ENCODE measurements at places on chromosomes 2 and 18. TPM values are rescaled to one million over a fixed set of nuclear protein-coding genes. Genes with fewer than 3 reads are reported as not detected.

DNA sequence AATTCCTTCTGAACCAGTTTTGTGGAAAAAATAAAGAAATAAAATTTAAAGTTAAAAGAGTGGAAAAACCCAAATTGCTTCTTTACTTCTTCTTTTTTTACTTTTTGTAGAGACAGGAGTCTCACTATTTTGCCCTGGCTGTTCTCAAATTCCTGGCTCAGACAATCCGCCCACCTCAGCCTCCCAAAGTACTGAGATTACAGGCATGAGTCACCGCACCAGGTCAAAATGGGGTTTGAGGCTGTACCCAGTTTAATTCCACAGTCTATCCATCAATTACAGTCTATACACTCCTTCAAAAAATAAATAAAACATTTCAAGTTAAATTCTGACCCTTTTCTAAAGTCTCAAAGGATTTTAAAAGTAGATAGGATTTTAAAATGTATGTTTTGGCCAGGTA, 120.3 kb downstream of the FAM161A start:
- no peak for DNase-seq

The NFATC1 gene
- polyA plus RNA-seq = 6.9 TPM

The PLGLB1 gene
- 8.2 TPM for polyA plus RNA-seq

DNA sequence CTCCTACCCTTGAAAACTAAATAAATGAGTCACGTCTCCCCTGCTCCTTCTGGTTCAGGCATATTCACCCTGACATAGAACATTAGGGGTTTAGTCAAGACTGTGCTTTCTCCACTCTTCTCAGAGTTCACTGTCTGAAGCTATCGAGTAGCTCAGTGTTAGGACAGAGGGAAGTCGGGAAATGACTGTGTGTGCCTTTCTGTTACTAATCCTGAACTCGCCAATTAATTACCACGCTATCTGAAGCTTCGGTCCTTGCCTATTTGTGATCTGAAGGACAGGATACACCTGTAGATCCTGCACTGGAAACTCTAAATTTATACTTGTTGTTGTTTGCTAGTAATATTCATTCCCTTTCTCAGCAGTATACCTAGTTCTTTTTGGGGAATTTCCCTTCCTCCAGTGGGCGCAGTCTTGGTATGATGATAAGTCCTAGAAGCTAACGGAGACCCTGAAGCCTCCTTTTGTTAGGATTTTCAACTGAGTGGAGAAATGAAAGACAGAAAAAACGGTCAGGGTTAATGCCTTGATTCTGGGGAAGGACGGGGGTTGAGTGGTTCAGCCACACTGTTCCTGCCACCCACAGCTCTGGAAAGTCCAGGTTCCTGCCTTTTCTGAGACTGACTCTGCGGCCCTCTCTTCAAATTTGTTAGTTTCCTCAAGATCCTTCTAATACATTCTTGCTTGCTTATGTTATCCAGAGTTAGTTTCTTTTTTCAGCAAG, 218.0 kb downstream of the DLGAP1 start:
- no peak for DNase-seq

The RNF144A gene
- 7.2 TPM for polyA plus RNA-seq

DNA sequence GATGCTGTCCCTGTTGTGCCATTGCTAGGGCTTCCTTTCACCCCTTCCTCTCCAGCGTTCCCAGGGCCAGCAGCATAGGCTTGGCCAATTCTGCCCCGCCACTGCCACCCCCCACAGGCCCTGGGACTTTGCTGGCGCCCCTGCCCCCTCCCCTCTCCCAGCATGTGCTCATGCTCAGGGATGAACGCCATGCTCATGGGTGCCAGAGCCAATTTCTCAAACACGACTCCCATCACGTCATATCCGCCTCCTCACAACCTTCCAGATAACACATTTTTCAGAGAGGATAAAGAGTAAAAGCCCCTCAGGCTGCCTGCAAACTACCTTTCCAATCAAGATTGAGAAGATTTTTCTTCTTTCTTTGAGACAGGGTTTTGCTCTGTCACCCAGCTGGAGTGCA, 48.6 kb downstream of the DNMT3A start:
- no peak for DNase-seq

The COL6A3 gene
- polyA plus RNA-seq = 127 TPM

DNA sequence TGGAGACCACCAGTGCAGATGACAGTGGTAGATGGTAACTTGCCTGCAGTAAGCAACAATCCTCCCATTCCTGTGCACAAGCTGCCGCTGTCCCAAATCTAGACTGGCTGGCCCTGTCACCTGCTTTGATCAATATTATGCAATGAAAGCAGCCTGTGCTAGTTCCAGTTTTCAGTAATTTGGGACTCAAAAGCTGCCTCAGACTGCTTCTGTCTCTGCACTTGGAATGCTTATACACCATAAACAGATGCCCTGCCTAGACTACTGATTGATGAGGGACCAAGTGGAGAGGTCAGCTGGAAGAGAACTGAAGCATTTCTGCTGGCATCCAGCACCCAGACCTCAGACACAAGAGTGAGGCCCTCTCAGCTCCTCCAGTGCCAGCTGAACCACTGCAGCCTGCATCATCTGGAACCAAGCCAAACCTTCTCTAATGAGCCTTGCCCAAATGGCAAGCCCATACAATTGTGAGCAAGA, 24.9 kb downstream of the CCBE1 start:
- DNase-seq = no peak

DNA sequence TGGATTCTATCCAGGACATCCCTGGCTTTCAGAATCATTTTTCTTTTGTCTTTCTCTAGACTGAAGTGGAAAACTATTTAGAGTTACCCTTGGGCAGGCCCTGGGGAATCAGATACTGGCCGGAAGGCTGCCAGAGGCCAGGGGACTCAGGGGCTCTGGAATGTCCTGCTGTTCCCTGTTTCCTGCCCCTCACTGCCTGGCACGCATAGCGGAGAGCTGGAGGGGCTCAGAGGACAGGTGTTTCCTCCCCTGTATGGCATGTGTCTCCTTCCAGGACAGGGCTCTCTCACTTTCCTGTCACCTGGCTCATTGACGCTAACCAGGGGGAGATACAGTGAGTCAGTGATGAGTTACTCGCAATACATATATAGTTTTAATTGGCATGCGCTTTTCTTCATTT, 38.8 kb downstream of the DYSF start:
- DNase-seq = no peak

GRCh38 chr2:52724585-52724984, 1043.0 kb upstream of the CHAC2 start:
- DNase-seq = no peak

- DNase-seq = no peak
Observed at GRCh38 chr2:109217362-109218086, 88.5 kb downstream of the SH3RF3 start.

- no peak for DNase-seq
Observed at GRCh38 chr2:121748202-121748601, 7.2 kb upstream of the TSN start.

The SKA1 gene
- 4.3 TPM for polyA plus RNA-seq

- no peak for DNase-seq
Observed at GRCh38 chr2:226664140-226664539, 135.5 kb downstream of the IRS1 start.

- no peak for DNase-seq
Observed at GRCh38 chr2:100218552-100218951, 76.2 kb upstream of the AFF3 start.

DNA sequence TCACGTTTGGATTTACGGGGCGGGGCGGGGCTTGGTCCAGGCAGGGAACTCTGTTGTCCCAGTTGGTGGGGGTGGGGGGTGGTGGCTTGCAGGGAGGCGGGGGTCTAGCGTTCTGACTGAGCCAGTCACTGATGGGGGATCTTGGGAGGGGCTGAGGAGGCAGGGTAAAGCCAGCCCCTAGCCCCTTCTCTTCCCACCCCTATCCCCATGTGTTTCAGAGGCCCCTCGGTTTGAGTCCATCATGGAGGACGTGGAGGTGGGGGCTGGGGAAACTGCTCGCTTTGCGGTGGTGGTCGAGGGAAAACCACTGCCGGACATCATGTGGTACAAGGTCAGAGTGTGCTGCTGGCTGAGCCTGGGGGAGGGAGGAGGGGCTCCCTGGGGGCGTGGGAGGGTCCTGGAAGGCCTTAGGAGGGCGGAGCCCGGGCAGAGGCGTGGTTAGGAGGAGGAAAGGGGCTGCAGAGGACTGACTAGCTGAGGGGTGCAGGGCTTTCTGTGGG, 22.0 kb upstream of the GMPPA start:
- DNase-seq = no peak

DNA sequence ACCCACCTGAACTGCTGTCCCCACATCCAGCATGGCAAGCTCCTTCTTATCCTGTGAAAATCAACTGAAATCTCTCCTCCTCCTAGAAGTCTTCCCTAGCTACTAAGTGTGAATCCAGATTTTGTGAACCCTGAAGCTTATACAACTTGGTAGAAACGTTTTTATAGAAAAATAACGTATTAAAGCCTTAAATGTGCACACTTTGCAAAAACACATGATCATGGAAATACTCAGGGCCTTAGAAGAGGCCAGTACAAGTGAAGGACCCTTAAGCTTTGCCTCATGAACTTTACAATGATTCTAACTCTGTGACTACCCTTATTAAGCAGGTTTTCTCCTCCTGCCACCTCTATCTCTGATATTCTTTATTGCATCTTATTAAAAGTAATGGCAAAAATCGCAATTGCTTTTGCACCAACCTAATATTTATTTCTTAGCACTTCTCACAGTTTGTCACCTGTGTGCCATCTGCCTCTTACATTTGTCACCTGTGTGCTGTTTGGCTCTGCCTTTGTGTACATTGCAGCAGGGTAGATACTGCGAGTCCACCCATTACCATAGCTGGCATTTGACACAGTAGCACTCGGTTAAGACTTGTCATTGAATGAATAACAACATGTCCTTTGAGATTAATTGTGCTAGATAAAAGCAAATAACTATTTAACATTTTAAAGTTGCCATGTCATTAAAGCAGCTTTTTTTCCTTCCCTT, 42.2 kb downstream of the FRZB start:
- DNase-seq = peak; percentile 20
